ENCODE measurements at places on chromosomes 12 and 14.
A peak's percentile ranks its signal among the peaks of the same experiment; 100 is the strongest.

DNA sequence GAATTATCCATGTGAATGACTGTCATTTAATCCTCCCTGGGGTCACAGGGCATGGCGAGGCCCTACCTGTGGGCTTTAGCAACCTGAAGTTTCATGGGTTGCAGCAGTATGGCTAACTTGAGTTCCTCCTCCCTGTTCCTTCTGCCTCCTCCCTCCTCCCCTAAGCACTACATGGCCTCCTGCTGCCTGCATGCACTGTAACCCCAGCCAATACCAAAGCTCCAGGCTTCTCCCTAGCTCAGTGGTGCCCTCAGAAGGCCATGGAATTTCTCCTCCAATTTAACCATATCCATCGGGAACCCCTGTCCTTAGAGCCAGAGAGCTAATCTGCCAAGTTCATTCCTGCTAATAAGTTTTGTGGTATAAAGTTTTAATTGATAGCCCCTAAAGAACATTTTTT lies 95.1 kb downstream of the NT5DC3 start:
- DNase-seq, result no peak

- no peak for DNase-seq
Observed at GRCh38 chr12:108403952-108404351, 64.8 kb upstream of the CMKLR1 start.

DNA sequence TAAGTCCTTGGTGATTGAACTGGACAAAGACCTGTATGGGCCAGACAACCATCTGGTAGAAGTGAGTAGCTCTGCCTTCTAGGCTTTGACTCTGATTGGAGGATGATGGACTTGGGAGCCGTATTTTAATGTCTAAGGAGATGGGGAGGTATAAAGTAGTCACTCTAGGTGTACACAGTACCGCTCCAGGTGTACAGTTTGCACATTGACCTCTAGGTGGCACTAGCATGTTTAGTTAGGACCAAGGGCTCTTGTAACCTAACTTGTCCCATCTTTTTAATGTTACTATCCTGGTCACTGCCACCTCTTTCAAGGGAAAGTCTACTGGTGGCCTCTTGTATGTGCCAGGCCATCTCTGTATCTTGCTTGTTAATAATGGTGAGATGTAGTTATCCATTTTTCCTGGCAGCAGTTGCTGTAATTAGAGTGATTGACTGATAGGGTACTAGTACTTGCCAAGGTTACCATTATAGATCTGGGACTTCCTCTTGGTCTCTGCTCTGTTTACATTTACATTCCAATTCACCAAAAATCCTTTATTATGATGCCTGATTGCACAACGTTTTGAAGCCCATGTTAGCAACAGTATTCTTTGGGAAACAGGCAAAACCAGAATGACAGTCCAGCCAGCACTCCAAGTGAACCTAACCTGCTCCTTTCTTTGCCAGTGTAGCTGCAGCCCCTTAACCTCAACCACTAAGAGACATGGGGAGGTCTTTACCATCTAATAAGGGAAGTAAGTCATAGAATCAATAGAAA lies 3.6 kb downstream of the SMARCD1 start:
- DNase-seq, result no peak

DNA sequence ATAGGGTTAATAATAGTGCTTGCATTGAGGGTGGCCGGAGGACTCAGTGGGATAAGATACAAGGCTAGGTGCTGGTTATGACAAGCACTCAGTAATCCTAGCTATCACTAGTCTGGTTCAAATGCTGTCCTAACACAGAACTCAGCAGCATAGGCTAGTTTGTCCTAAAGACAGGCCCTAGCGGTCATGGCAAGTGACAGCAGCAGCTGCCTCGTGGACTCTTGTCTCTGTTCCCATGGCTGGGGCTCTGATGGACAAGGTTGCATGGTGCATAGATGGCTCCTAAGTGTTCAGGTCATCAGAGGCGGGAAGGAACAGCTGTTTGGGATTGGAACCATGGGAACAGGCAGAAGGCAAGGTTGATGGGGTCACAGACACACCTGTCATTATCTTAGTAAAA lies 42.4 kb upstream of the IGF1 start:
- DNase-seq, result no peak

- no peak for DNase-seq
Observed at GRCh38 chr14:36659010-36659821, 2.4 kb upstream of the PAX9 start.

GRCh38 chr12:46841891-46842290 lies 16.1 kb upstream of the SLC38A4 start:
- DNase-seq, result no peak

- no peak for DNase-seq
Observed at GRCh38 chr14:105839425-105840265, 313.3 kb downstream of the TMEM121 start.

- no peak for DNase-seq
Observed at GRCh38 chr12:26276709-26277108, 81.3 kb downstream of the SSPN start.

DNA sequence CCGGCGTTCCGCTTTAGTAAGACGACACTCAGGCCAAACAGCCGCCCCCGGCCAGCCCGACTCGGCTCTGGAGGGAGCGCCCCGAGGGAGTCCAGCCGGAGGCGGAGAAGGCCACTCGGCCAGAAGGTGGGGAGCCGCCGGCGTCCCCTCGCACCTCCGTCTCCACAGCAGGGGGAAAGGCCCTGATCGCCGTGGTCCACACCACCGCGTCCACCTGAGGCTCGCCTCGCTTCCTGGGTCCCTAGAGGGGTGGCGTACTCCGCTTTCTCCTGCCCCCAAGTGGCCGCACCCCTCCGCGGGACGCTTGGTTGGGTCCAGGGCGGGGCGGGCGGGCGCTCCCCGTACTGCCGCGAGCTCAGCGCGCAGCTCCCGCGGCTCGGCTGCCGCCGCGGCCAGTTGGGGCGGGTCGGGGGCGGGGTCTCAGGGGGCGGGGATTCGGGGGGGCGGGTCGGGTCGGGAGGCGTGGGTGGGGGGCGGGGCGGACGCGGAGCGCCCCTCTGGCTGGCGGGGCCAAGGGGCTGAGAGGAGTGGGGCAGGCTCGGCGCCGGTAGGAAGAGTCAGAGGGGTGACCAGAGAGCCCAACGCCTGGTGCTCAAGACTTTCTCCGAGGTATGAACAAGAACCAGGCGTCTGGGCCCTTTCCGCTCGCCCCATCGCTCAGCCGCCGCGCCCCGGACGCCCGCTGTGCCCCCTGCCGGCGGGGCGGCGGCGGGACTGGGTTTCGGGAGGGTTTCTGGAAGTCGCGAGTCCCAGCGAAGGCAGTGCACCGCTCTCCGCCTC lies at the start of gene FRMD6:
FRMD6 (plus strand) TSS at position 523 of the 780 bp plus-strand sequence. CDS start 37,927 bp downstream, outside the sequence.
- peak; percentile 89 for DNase-seq

DNA sequence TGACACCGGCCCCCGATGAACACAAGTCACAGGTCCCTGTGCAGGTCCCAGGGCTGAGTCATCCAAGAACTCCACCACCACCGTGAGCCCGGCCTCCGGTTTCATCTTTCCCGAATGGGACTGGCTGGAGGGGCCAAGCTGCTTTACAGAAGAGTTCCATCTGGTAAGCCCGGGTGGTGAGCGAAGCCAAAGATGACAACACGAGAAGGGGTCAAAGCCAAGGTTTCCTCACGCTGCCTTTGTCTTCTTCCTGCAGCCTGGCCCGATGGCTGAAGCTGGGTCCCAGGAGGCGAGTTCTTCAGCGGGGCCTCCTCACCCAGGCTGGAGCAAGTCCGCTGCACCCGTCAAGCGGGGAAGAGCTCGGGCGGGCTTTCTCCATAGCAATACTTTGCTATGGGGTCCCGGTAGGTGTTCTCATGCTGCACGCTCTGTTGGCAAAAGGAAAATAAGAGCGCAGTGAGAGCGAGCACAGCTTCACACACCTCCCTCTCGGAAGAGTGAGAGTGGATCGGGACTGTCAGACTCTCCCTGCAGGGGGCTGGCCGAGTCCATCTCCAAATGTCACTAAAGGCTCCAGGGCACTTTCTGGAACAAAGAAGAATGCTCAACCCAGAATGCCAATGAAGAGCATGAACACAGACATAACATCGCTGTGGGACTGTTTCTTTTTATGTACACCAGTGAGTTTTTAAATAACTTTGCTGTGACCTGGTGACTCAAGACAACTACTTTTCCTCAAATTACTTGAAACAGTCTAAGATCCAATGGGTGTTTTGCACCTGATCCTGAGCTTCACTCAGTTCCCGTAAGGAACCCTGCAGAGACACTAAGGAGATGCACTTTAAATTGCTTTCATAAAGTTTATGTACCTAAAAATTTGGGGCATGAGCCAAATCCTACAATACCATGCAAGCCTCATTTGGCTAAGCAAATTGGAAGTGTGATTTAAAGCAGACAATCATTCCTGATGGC lies 20.1 kb downstream of the SPRING1 start:
- no peak for DNase-seq
